AG04450 (cell line): ENCODE measurements at places on chromosomes 2 and 18. TPM values are rescaled to one million over a fixed set of nuclear protein-coding genes. Genes with fewer than 3 reads are reported as not detected.

CROCC2 gene
- polyA plus RNA-seq, result not detected in 2 replicates

BOLA3 gene
- polyA plus RNA-seq, result 28.1 and 38.6 TPM in 2 replicates

TSPYL6 gene
- polyA plus RNA-seq, result not detected in 2 replicates

CFC1 gene
- not detected in 2 replicates for polyA plus RNA-seq

DYNAP gene
- not detected in 2 replicates for polyA plus RNA-seq

NMUR1 gene
- polyA plus RNA-seq, result not detected in 2 replicates

CHRND gene
- polyA plus RNA-seq, result not detected in 2 replicates

TMEM169 gene
- 0.16 and 0.35 TPM in 2 replicates for polyA plus RNA-seq

EGR4 gene
- not detected in 2 replicates for polyA plus RNA-seq

FLACC1 gene
- polyA plus RNA-seq, result 0.58 and 1.1 TPM in 2 replicates

TMBIM1 gene
- 91.4 and 105 TPM in 2 replicates for polyA plus RNA-seq

SCYGR5 gene
- not detected in 2 replicates for polyA plus RNA-seq

MDH1B gene
- 0.78 and 1.3 TPM in 2 replicates for polyA plus RNA-seq

TNS1 gene
- polyA plus RNA-seq, result 19.7 and 27.9 TPM in 2 replicates

PAX3 gene
- polyA plus RNA-seq, result not detected in 2 replicates

BUB1 gene
- 9.1 and 14.1 TPM in 2 replicates for polyA plus RNA-seq

IL37 gene
- not detected in 2 replicates for polyA plus RNA-seq

PLEKHB2 gene
- 63.8 and 70.5 TPM in 2 replicates for polyA plus RNA-seq

PPP3R1 gene
- 21.2 and 24.9 TPM in 2 replicates for polyA plus RNA-seq

NTSR2 gene
- polyA plus RNA-seq, result not detected in 2 replicates

METTL8 gene
- polyA plus RNA-seq, result 16.0 and 25.9 TPM in 2 replicates

BCL2 gene
- polyA plus RNA-seq, result 0.27 and 0.35 TPM in 2 replicates

ASPRV1 gene
- polyA plus RNA-seq, result 0.06 and 0.11 TPM in 2 replicates

NLRC4 gene
- not detected in 2 replicates for polyA plus RNA-seq

STRN gene
- 15.5 and 20.0 TPM in 2 replicates for polyA plus RNA-seq

CD8A gene
- polyA plus RNA-seq, result not detected in 2 replicates

PAIP2B gene
- 0.12 and 0.24 TPM in 2 replicates for polyA plus RNA-seq

DOCK10 gene
- 53.0 and 54.7 TPM in 2 replicates for polyA plus RNA-seq

SAG gene
- not detected in 2 replicates for polyA plus RNA-seq

SLC25A52 gene
- polyA plus RNA-seq, result not detected in 2 replicates

SUPT7L gene
- polyA plus RNA-seq, result 43.9 and 46.7 TPM in 2 replicates

TDRD15 gene
- polyA plus RNA-seq, result not detected in 2 replicates

RAPGEF4 gene
- 0.63 and 1.3 TPM in 2 replicates for polyA plus RNA-seq

GAREM1 gene
- polyA plus RNA-seq, result 2.8 and 3.4 TPM in 2 replicates

HRH4 gene
- polyA plus RNA-seq, result 0.01 TPM in 1 of 2 replicates, not detected in the other

TEX44 gene
- not detected in 2 replicates for polyA plus RNA-seq

RALB gene
- polyA plus RNA-seq, result 55.1 and 69.6 TPM in 2 replicates

ERBB4 gene
- polyA plus RNA-seq, result not detected in 2 replicates

RBM44 gene
- polyA plus RNA-seq, result 0.12 and 0.16 TPM in 2 replicates

KRTCAP3 gene
- 0.32 and 0.60 TPM in 2 replicates for polyA plus RNA-seq

THOC1 gene
- 22.2 and 35.1 TPM in 2 replicates for polyA plus RNA-seq

GPBAR1 gene
- 0.05 TPM in 1 of 2 replicates, not detected in the other for polyA plus RNA-seq

MGAT4A gene
- 0.04 TPM in 1 of 2 replicates, not detected in the other for polyA plus RNA-seq

PNPT1 gene
- 11.5 and 15.9 TPM in 2 replicates for polyA plus RNA-seq

CABLES1 gene
- 25.7 and 29.6 TPM in 2 replicates for polyA plus RNA-seq
